ENCODE measurements at places on chromosomes 2 and 18.

DNA sequence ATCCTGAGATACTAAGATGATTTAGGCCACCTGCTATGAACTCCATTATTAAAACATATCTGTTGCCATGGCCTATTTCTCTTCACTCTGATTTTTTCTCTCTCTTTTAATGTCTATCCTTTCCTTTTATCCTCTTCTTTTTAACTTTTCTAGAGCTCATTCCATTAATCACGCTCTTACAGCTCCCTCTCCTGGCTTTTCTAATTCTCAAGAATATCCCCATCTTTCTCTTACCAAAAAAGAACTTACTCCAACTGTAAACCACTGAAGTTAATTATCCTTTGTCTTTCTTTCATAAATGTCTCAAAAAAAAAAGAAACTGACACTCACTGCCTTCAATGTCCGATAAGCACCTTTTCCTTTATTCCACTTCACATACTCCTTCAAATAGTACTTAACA lies 7.9 kb downstream of the PPP3R1 start:
- DNase-seq, result no peak

GRCh38 chr2:174184504-174184903 lies 63.8 kb downstream of the OLA1 start:
- DNase-seq, result no peak

DNA sequence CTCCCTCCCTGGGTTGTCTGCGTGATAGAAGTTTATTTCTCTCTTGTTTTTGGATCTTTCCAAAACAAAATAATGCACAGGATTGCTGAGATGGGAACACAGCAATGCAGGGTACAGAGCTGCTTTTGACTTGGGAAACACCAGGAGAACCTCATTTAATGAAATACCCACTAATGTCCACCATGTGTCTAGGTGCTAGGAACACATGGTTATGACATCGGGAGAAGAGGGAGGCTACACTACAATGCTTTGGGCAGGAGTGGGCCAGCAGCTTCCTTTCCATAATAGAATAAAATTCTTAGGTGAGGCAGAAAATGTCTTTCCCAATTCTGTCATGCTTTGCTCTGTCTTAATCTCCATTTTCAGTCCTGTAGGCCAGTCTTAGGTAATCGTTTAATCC lies 29.2 kb upstream of the KCNF1 start:
- no peak for DNase-seq

- DNase-seq, result no peak
These were observed 35.0 kb downstream of the AOX1 start for GRCh38 chr2:200620606-200621390.

GRCh38 chr18:69567813-69568488 lies 167.3 kb downstream of the DOK6 start:
- DNase-seq, result no peak

- DNase-seq, result no peak
These were observed 19.8 kb upstream of the MARCHF4 start for GRCh38 chr2:216392018-216392562.

DNA sequence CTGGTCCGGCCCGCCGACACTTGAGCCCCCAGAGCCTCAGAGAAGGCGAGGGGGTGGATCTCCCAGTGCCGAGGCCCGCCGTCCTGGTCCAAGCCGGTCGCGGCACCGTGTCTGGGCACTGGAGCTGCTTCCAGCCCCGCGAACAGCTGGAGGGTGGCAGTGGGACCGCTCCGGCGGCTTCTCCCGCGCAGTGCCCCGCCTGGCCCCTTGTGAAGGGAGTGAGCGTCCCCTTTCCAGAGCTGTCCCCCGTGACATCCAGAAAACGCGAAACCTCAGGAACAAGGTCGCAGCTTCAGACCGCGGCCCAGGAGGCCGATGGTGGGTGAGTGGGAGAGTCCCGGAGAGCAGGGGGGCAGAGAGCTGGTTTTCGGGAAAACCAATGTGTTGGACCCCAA lies 579 bp upstream of the EMX1 start:
- DNase-seq, result no peak

- no peak for DNase-seq
These were observed 18.5 kb downstream of the TRAF3IP1 start for GRCh38 chr2:238338710-238339394.

- no peak for DNase-seq
These were observed 17.1 kb downstream of the HS6ST1 start for GRCh38 chr2:128301501-128301966.

DNA sequence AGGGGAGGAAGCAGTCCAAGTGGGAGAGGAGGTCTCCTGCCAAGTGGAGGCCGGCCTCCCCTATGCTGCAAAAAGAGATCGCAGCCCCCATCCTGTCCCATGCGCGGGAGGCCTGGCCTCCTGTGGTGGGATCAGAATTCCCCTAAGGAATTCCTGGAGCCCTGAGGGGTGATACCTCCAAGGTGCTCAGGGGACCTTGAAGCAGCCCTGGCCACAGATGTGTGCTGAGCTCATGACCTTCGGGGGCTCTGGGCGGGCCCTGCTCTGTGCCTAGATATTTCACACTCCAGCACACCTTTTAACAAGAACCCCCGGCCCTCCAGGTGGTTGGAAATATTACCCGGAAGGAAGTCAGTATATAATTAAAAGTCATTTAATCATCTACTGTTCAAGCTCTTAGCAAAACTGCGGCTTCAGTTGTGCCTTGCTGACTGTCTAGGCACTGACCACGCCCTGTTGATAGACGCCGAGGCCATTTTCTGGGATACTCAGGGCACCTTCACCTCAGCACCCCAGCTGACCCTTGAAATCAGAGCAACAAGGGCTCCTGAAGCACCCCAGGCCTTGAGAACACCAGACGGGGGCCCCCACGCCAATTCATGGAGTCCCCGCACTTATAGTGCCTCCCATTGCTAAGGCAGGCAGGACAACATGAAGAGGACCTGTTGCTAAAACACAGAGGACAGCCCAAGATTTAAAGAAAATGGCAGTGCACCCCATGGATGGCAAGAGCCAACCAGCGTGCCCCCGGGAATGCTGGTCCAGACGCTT lies 119.1 kb downstream of the NDUFA10 start:
- DNase-seq, result peak; percentile 12

All from naive thymus-derived CD8-positive, alpha-beta T cell (primary cell).